Brain microvascular endothelial cell (primary cell): ENCODE measurements at places on chromosomes 6 and 20.

DNA sequence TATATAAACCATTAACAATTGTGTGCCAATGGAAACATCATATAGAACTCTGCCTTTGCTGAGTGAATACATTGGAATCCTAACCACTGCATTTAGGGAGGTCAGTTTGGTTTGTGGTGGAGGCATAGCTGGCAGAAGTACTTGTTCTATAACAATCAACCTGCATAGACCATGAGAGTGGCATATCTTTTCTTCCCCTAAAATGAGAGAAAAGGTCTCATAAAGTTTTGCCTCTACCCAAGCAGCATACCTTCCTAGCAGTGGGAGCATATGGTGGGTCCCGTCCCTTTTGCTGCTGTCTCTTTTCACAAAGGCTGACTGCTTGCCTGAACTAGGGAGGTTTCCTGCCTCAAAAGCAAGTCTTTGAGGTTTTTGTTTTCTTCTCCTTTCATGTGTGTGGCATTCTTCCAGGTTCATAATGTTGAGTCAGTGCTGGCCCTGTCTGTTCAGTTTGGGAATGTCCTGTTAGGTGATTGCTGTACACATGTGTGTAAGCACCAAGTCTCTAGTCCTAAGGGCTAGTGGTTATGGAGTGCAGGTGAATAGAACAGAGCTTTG lies 61.2 kb upstream of the SUPT3H start:
- peak; percentile 67 for DNase-seq

GRCh38 chr6:35681298-35681697 lies 7.4 kb downstream of the FKBP5 start:
- no peak for DNase-seq

GRCh38 chr6:144722154-144722737 lies 437.1 kb downstream of the UTRN start:
- peak; percentile 5 for DNase-seq

DNA sequence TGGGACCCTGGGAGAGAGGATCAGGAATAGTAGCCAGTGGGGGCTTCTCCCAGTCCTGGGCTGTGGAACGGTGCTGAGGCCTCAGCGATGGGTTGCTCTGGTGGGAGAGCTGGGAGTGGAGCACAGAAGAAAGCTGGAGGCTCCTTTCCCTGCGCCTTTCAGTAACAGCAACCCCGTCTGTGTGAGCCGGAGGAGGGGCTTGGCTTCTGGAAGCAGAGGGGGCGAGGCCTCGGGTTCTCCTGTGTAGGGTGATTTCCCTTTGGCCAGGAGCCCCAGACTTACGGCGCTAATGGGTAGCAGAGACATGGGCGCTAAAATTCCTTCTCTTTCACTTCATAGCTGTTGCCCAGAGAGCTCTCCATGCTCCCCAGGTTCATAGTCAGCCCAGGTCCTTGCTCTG lies 55.0 kb downstream of the DAAM2 start:
- peak; percentile 20 for DNase-seq

- peak; percentile 35 for DNase-seq
These were observed 52.0 kb downstream of the ME1 start for GRCh38 chr6:83378621-83379388.

DNA sequence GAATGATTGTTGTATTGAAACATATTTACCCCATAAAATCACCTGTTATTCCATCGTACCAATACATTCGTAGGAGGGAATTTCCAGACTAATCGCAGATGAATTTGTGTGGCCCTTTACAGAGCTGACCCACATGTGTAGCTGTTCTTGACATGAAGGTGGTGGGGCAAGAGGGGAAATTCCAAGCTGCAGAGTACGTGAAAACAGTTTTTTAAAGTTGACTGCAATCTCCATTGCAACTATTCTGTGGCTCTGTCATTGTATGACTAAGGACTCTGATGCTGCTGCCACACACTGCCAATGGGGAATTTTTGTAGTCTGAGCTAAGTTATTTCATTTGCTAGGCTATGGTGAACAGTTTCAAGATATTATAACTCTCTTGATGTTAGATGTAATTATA lies 46.4 kb upstream of the ADTRP start:
- peak; percentile 66 for DNase-seq

GRCh38 chr20:4181956-4182945 lies 166.9 kb upstream of the RNF24 start:
- DNase-seq, result no peak
